ENCODE measurements at places on chromosomes 6 and 20.

- peak; percentile 55 for DNase-seq
These were observed 298.6 kb downstream of the SYNE1 start for GRCh38 chr6:152338335-152339125.

- no peak for DNase-seq
These were observed 168.1 kb downstream of the CDKAL1 start for GRCh38 chr6:20702366-20702765.

GRCh38 chr6:37262446-37263026 lies 4.6 kb upstream of the TMEM217 start:
- DNase-seq, result no peak

DNA sequence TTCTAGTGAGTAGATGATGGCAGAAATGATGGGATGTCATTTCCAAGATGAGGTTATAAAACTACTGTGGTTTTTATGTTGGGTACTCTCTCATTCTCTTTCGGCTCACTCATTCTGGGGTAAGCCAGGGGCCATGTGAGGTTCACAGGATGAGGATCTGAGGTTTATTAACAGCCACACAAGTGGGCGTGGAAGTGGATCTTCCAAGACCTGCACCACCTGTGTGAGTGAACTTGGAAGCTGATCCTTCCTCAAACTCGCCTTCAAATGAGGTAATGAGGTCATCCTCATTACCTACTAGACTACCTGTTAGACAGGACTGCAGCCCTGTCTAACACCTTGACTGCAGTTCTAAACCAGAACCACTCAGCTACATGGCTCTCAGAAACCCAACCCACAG lies 45.1 kb upstream of the TAGAP start:
- DNase-seq, result no peak

DNA sequence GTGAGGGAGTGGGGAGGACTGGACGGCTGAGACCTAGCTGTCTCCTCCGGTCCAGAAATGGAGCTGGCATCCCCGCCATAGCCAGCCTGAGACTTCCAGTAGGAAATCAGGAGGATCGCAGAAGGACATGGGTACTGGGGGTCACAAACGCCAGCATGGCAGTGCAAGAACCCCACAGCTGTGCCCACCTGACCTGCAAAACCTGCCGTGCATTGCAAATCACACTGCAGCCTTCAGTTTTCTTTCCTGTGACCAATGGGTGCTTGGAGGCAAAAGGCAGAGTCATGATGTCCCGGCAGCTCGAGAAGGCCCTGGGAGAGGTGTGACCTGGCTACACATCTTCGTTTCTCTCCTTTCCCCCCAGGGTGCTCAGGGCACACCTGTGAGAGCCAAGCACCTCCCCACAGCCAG lies 23.3 kb upstream of the PHACTR3 start:
- DNase-seq, result no peak

DNA sequence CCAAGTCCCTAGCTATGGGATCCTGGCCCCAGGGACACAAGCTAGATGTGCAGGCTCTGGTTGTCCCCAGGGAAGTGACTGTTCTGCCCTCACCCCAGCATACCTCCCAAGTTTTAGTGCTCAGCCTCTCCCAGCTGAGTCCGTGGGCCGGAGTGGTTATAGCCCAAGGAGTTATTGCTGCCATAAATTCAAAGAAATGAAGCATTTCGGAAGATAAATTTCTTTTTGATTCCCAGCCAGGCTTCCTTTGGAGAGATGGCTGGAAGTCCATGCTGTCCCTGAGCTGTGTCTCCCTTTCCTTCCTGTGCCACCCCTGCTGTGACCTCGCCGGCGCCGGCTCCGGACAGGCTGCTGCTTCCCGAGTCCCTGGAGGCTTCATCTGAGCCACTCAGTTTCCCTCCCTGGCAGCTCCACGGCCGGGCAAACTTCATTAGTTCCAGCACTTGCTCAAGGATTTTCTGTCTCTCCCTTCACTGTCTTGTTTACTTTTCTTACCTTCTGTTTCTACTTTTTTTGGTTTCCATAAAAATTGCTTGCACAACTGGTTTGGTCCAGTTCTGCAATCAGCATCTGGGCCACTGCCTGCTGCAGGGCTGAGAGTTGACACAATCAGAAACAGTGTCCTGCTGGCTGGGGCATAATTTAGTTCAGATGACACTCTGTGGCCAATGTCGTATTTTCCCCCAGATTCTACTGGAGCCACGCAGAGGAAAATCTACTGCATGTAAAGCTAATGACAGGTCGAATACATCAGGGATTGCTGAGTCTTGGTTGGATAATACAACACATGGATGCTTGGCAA lies 225.5 kb downstream of the SYNDIG1 start:
- no peak for DNase-seq

GRCh38 chr20:3106185-3106584 lies 21.7 kb upstream of the AVP start:
- DNase-seq, result no peak

- DNase-seq, result no peak
These were observed 14.0 kb downstream of the UST start for GRCh38 chr6:148760568-148761526.

GRCh38 chr20:58891718-58892140 lies 39.2 kb downstream of the GNAS start:
- DNase-seq, result no peak

DNA sequence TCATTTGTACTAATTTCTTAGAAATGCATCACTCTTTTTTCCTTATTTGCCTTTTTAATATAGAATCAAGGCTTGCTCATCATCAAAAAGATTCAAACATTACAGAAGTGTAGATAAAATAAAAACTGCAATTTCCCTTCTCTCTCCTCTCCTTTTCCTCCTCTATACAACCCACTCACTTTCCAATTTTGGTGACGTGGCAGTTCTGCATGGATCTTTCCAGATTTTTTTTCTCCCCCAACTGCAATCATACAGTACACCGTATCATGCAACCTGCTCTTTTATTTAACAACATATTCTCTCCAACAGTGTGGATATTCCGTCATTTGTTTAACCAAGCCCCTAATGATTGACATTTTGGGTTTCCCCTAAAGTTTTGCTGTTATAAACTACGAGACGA lies 140.5 kb downstream of the BFSP1 start:
- no peak for DNase-seq

Data from AML-193 (cell line).